ENCODE measurements at places on chromosomes 3 and 15.

DNA sequence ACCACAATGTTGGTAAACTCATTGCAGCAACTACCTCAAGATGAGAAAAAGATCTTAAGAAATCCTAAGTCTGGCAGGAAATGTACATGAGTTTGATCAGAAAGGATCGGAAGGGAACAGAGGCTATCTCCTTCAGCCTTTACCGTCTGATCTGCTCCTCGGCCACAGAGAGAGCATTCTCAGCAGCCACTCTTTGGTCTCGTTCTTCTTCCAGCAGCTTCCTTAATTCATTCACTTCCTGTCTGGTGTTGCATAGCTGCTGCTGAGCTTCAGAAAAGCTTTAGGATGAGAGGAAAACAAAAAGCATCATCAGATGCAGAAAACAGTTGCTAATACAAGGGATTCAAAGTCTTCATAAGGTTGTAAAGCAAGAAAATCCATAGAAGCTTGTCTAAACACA lies 6.6 kb upstream of the HCLS1 start:
- no peak for DNase-seq

DNA sequence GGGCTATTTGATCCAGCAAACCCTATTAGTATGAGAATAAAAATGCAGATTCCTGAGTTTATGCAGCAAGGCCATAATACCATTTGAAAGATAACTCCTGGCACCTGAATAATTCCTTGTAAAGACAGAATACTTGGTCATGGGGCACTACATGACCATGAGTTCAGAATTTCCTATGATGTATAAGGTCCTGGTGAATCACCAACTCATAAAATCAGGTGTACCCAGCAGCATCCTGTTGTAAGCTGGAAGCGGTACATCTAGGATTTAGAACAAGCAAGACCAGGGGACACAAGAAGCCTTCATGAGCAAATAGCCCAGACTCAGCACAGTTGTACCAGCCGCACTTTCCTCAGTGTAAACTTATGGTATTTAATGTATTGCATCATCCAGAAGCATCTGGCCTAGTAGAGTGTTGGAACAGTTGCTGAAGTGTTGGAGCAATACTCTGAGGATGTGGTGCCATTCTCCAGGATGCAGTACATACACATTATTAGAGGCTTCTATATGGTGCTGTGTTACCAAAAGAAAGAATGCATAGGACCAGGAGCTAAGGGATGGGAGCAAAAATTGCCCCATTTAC lies 233.4 kb downstream of the SQOR start:
- DNase-seq, result no peak

DNA sequence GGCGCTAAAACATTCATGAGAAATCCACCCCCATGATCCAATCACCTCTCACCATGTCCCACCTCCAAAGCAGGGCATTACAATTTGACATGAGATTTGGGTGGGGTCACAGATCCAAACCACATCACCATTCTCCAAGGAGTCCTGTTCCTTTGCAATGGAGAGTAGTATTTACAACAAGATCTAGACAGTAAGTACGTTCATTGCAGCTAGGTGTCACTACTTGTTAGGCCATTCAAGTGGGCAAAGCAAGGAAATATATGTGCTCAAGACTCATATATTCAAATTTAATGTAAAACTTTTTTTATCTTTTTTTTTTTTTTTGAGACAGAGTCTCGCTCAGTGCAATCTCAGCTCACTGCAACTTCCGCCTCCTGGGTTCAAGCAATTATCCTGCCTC lies 79.3 kb downstream of the AQP9 start:
- no peak for DNase-seq

DNA sequence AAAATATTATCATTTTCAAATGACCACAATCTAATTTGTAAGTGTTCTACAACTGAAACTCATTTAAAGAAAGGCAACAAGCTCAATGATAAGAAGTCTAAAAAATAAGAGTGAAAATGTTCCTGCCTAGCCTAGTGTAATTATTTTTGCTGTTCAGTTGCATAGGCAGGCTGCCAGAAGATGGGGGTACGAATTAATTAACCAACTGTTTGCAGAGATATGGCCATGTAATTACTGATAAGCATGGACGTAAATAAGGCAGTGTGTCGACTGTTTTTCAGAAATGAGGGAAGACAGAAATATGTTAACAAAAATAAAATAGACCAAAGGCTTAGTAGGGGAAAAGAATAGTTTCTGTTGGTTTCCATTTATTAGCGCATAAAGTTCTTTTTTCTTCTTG lies 24.7 kb upstream of the SCAANT1 start:
- no peak for DNase-seq

- DNase-seq, result no peak
Observed at GRCh38 chr3:169172535-169172934, 491.0 kb downstream of the MECOM start.

DNA sequence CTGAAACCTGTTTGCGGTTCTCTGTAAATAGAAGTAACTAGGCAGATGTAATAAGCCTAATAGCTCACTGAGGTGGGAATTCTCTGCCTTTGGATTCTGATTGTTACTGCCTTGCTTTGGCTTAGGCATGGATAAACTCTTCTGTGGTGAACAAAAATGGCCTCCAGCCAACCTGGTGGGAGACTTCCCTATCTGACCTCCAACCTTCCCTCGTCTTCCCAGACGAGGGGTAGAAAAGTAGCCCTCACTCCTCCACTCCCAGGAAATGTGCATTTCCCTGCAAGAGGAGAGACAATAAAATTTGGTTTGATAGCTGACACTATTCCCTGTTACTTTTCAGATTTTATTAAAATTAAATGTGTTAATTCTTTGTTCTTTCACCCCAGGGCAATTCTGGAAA lies 606 bp upstream of the CD96 start:
- no peak for DNase-seq

GRCh38 chr15:90305932-90306331 lies 40.5 kb downstream of the NGRN start:
- no peak for DNase-seq

DNA sequence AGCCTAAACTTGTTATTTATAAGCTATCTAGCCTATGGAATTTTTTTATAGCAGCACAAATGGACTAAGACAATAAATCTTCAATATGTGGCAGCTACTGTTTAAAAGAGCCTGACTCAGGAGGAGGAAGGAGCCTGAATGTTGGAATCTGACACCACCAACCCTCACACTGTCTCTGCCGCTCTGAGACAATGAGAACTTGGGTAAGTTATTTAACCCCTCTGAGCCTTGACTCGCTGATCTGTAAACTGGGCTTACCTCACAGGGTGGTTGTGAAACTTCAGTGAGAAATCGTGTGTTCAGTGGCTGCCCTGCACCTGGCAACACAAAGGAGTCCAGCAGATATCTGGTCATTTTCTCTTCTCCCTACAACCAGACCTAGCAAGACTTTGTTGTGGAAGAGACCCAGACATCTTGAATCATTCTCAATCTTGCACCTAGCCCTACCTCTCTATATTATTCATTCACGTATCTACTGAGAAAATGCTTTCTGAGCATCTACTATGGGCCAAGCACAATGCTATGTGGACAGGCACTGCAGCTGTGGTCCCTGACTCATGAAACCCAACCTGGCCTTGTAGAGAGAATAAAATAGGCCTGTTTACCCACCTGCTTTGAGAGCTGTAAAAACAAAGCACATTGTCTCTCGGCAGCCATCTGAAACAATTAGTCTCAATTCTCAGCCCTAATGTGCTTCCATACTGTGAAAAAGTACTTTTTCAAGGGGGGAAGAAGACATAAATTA lies 81.9 kb upstream of the SLC25A36 start:
- peak; percentile 73 for DNase-seq

- DNase-seq, result no peak
Observed at GRCh38 chr3:197856199-197856816, 65.3 kb downstream of the LRCH3 start.

GRCh38 chr3:187104342-187104741 lies 35.0 kb downstream of the RPL39L start:
- no peak for DNase-seq

- DNase-seq, result no peak
Observed at GRCh38 chr3:128378631-128379347, 87.9 kb downstream of the DNAJB8 start.

GRCh38 chr3:157231071-157231470 lies 71.1 kb upstream of the CCNL1 start:
- no peak for DNase-seq

DNA sequence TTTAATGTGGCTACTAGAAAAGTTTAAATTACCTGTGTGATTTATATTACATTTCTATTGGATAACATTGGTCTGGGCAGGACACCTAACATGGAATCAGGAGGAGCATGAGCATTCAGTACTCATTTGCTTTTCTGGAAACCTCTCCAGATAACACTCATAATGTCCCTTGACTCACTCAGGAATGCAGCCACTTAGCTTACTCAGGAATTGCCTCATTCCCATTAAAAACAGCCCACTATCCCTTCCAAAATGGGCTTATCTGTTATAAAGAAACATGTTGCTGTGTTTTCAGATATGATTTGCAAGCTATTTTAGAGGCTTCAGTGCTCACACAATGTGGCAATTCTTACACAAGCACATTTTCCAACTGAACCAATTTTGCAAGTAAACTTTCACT lies 17.1 kb downstream of the GBE1 start:
- no peak for DNase-seq

DNA sequence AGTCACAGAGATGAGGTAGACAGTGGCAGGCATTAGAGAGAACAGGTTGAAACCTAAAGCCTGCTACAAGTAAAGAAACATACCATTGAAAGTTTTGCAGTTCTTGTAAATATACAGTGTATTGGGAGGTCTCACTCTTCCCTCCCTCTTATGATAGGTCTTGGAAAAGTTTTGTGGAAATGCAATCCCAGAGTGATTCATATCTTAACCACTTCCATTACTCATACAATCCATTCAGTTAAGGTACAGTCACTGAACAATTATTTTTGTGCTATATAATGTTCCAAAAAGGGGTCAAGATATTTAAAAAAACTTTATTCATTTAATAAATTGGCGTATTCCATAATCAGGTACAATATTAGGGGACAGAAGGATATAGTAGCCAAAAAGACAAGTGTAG lies 737.7 kb upstream of the ALCAM start:
- no peak for DNase-seq

DNA sequence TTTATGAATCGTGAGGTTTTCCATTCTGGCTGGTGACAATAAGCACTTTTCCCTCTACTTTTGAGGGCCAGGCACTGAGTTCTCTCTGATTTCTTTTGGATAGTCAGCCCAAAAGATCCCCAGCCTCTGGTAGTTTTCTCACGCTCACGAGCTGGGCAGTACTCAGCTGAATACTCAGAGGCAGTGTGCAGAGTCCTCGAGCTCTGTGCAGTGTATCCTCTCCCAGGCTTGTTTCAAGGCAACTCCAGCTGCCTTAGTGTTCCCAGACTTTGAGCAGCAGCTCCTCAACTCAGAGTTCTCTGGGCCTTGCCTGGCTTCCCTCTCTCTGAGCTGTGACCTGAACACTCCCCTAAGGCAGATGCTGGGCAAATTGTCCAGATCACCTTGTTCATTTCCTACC lies 59.1 kb upstream of the IQSEC1 start:
- no peak for DNase-seq

DNA sequence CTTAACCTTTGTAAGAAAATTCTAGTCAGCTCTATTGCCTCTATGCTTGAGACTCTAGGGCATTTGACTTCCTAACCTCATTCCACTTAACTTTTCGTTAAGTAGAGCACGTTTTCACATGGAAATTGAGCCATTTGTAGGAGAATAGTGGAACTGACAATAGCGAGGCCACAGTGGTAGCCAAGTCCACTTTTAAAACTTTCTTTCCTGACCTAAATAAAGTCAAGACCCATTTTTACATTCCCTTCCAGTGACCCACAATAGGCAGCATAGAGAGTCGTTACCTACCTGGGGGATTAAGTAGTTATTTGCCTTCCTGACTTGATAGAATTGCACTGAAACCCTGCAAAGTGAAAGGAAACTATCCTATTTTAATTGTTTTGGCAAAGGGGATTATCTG lies 386.0 kb upstream of the NECTIN3 start:
- no peak for DNase-seq

DNA sequence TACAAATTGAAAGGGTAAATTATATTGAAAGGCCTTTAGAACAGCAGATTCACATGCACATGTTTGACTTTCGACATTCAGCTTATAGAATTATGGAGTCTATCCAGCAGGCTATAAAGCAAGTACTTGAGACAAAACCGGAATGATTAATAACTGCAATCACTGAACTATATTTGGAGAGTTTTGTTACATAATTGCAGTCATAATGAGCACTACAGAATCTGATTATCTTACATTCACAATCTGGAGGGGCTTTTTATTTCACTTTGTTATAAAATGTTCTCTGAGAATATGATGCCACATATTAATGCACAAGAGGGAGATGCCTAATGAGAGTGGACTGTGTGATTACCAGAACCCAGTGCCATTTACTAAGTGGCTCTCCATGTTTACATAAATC lies 64.3 kb downstream of the NSUN3 start:
- peak; percentile 33 for DNase-seq

DNA sequence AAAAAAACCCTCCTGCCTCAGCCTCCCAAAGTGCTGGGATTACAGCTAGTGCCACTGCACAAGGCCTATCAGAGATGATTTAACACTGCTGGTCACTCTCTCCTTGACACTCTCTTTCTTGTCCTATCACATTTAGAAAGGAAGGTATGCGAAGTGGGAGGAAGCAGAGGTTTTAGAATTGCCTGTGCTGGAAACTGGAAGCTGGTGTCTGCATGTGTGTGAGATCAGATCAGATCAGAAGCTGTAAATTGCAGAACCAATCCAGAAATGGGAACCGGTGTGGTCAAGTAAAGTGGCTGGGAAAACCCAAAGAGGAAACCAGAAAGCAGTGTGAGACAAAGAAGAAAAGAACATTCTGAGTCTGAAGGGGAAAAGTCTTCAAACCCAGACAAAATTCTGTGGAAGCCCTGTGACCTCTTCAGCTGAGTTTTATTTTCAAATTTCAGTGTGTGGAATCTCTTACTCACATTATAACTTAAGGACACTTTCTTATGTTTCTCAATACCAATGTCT lies 2.8 kb downstream of the EFHB start:
- DNase-seq, result no peak

- peak; percentile 74 for DNase-seq
Observed at GRCh38 chr3:159828542-159828943, 160.1 kb upstream of the IL12A start.

DNA sequence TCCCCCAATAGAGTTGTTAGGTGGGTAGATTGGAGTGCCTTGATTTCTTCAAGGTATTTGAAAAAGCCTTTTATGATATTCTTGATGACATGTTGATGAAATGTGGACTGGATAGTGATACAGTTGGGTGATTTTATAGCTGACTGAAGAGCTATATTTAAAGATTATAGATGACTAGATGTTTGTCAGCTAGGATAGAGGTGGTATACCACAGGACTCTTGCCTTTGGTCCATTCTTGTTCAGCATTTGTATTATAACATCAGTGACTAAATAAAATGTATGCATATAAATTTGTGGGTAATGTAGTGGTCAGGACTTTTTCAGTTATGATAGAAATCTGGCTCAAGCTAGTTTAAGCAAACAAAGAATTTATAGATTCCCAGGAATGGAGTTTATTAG lies 143.9 kb downstream of the ZNF609 start:
- no peak for DNase-seq

DNA sequence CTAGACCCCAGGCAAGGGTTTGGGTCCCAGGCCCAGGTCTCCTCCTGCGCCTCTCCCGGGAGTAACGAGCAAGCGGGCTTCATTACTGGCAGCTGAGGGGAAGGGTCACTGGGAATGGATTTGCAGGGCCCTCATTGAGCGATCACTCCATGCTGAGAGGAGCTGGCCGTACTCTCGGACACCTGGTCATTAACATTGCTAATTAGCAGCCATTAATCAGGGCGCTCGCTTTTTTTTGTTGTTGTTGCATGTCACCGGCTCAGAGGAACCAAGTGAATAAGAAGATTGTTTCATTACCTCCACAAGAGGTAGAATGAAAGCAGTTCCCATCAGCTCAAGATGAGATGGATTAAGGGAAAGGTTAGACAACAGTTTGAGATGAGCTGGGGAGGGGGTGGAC lies 293.0 kb upstream of the ATP11B start:
- DNase-seq, result no peak

- DNase-seq, result no peak
Observed at GRCh38 chr15:92936138-92936537, 36.0 kb downstream of the CHD2 start.

All from NCI-H2081 (cell line).